ENCODE measurements at places on chromosomes 7 and 10. TPM values are rescaled to one million over a fixed set of nuclear protein-coding genes. Genes with fewer than 3 reads are reported as not detected.

RTKN2 gene
- 0.75 TPM for polyA plus RNA-seq

PTN gene
- 187 TPM for polyA plus RNA-seq

TFR2 gene
- 0.50 TPM for polyA plus RNA-seq

HIF1AN gene
- polyA plus RNA-seq, result 6.1 TPM

NUDT1 gene
- polyA plus RNA-seq, result 37.2 TPM

PRRT4 gene
- polyA plus RNA-seq, result not detected

GCK gene
- polyA plus RNA-seq, result 0.14 TPM

GIMAP2 gene
- polyA plus RNA-seq, result not detected

- DNase-seq, result peak; percentile 57
Measured at GRCh38 chr10:43110338-43111071, 27.7 kb upstream of the CSGALNACT2 start.

- DNase-seq, result no peak
Measured at GRCh38 chr7:132825222-132825621, 249.0 kb upstream of the PLXNA4 start.

- DNase-seq, result no peak
Measured at GRCh38 chr7:2484868-2485267, 8.7 kb upstream of the GRIFIN start.

GRCh38 chr10:72087969-72088888, at the start of gene SPOCK2:
Gene SPOCK2 (minus strand): TSS chr10:72088551. CDS start chr10:72088328, 223 bp downstream.
- no peak for DNase-seq

GRCh38 chr7:50821457-50822008, 38.8 kb upstream of the GRB10 start:
- DNase-seq, result peak; percentile 45

- peak; percentile 11 for DNase-seq
Measured at GRCh38 chr7:65722361-65722792, 150.5 kb upstream of the VKORC1L1 start.

DNA sequence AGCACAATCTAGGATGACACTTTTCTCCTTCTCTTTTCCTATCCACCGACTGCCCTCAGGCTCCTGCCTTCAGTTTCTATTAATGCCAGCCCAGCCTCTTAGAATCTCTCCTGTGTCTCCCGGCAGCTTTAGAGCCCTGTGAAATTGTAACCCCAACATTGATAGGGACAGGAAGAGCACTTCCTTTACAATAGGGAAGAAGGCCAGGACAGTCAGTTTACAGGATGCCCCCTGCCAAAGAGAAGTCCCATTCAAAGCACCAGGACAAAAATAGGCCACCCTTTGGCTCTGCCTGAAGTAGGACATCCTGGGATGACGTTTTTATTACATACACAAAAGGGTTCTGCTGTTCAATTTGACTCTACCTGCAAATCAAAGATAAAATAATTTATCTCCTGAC, 64.7 kb upstream of the ANK3 start:
- DNase-seq, result no peak

GRCh38 chr7:81688622-81689411, 81.0 kb downstream of the HGF start:
- DNase-seq, result no peak

All from IMR-90 (cell line).